ENCODE measurements at places on chromosomes 4 and X. TPM values are rescaled to one million over a fixed set of nuclear protein-coding genes. Genes with fewer than 3 reads are reported as not detected.
A peak's percentile ranks its signal among the peaks of the same experiment; 100 is the strongest.

GRCh38 chrX:32678487-32678886 lies 532.9 kb downstream of the DMD start:
- DNase-seq: no peak

GRCh38 chr4:1597021-1597931 lies 86.8 kb downstream of the FAM53A start:
- DNase-seq: no peak

- DNase-seq: peak; percentile 12
Measured at GRCh38 chr4:184269879-184270430, 52.3 kb upstream of the ENPP6 start.

DNA sequence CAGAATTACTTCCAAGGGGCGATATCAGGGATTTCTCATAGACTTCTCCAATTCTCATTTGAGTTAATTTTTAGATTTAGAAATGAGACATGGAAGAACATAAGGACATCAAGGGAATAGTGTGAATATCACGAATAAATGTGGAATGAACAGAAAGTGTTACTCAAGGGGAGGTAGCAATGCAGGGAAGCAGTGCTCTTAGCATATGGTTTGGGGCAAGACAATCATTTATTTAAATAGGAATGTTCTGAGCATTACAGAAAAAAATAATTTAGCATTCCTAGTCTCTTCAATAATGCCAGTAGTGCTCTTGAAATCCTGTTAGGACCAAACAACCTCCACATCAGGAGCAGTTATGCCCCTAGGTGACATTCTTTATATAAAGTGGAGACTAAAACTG lies 55.6 kb downstream of the TXK start:
- no peak for DNase-seq

The GAGE13 gene
- not detected for total RNA-seq

The SPANXA2 gene
- total RNA-seq: not detected
